ENCODE measurements at places on chromosomes 2 and 18.
A peak's percentile ranks its signal among the peaks of the same experiment; 100 is the strongest.

DNA sequence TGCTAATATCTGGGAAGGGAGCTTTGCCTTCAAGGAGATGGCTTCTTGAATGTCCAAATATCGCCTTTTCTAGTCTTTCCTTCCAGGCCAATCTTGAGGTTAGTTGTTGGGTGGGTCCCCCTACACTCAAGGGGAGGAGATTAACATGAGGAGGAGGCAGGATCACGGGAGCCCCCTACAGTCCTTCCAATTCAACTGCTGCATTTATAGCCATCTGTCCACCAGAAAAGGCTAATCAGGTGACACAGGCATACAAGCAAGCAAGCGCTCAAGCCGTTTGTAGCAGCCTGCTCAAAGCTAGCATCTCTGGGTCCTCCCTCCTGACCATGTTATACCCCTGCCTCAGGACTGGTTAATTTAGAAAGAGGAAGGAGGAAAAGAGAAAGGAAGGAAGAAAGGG lies 87.6 kb downstream of the MRPS9 start:
- DNase-seq: no peak

GRCh38 chr2:43155851-43156411 lies 70.5 kb downstream of the ZFP36L2 start:
- DNase-seq: no peak

- no peak for DNase-seq
These were observed 109.1 kb upstream of the SH3BP4 start for GRCh38 chr2:234842753-234843152.

- no peak for DNase-seq
These were observed 115.5 kb upstream of the ITGA6 start for GRCh38 chr2:172311921-172312345.

DNA sequence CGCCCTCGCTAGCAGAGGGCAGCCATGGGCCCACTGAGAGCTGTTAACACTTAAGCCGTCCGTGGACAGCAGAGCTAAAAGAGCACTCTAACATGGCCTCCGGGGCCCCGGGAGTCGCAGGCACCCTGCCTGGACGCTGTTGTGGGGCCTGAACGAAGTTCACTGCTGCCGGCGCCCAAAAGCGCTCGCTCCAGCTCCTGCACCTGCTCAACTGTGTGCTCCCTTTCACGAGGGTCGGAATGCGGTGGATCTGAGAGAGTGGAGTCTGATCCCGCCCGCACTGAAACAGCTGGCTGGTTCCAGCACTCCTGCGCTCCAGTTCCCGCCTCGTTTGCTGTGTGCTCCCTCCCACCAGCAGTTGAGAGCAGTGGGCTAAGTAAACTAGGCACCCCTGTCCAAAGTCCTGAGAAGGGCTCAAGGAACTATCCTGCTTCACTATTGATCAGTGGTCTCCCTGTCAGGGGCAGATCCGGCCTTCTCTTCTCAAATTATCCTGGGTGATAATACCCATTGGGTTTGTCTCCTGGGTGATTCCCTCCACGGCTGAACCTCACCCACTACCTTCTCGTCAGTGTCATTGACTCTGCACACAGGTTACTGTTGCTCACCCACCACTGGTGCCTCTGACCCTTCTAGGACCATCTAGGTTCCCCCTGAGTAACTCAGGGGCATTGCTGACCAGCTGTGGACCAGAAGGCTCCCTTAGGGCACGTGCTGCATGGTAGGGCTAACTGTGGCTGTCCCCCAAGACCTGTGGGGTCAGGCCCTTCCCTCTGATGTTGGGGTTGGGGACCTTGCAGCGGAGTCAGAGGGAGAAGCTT lies 23.5 kb downstream of the B3GNT7 start:
- no peak for DNase-seq

GRCh38 chr2:17753803-17754663 lies at the start of the genes GEN1 and SMC6:
GEN1 (plus strand) TSS chr2:17754138; CDS start chr2:17759944, 5,806 bp downstream.
SMC6 (minus strand) TSS chr2:17753810; CDS start chr2:17745946, 7,864 bp downstream.
- peak; percentile 95 for DNase-seq

GRCh38 chr2:43818761-43819160 lies 19.9 kb downstream of the ABCG5 start:
- DNase-seq: no peak

GRCh38 chr2:59733567-59733930 lies 819.9 kb downstream of the BCL11A start:
- no peak for DNase-seq

- DNase-seq: no peak
These were observed 4.9 kb downstream of the ASAP2 start for GRCh38 chr2:9211496-9211895.

DNA sequence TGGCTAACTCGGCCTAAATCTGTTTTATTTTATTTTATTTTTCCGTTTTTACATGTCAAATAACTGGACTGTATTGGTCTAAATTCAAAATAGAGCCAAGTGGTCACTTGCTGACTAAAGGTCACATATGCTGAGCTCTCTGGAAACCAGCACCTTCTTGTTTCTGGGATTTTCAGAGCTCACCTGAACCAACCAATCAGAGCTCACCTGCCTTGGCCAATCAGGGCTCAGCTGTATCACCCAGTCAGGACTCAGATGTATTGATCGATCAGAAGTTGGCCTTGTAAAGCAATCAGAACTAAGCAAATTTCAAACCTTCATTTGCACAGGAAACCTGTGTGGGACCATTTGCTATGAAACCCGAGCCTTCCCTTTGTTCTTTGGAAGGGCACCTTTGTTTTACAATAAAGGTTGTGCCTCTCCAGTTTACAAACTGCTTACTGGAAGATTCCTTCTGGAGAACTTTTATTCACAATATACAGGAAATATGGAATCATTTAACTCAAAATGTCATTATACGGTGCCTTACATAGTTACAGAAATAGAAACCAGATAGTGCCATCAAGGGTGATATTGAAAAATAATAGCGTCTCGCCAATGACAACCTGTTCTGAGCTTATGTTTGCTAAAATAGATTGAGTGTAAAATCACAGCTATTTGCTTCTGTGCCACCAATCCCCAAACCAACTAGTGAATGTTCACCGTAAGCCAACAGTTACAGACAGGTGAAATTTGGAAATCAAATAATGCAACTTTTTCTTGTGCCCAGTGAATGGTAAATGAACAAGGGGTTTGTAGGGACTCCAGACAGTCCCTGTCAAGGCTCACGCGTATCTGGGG lies 17.3 kb upstream of the PSD4 start:
- DNase-seq: no peak

GRCh38 chr18:73514449-73514848 lies 633.2 kb downstream of the FBXO15 start:
- no peak for DNase-seq

DNA sequence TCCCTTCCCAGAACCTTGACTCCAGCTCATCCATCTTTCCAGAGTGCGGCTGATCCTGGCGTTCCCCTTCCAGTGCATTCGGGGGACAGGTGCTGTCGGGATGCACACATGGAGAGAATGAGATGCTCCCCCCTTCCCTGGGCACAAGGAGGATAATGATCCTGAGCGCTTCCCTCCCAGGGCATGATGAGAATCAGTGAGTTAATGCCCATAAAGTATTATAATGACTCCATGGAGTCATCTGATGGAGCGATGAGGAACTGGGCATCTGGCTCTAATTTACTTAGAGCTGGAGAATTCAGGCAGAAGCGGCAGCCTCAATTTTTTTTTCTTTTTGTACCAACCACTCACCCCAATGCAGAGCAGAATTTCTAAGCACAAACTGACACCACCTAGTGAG lies 79.6 kb upstream of the SKOR2 start:
- no peak for DNase-seq

DNA sequence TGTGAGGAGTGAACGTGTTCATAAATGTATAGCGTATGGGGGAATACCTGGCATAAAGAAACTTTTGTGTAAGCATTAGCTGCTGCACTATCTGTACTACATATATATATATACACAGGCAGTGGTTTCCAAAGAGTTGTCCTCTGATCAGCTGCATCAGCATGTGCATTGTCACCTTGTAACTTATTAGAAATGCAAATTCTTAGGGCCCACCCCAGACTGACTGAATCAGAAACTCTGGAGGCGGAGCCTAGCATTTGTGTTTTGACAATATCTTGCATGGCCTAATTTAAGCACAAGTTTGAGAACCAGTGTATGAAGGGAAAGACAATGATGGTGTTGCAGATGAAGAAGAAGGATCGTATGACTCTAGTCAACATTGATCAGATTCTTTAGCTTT lies 299.5 kb downstream of the CCDC102B start:
- no peak for DNase-seq

DNA sequence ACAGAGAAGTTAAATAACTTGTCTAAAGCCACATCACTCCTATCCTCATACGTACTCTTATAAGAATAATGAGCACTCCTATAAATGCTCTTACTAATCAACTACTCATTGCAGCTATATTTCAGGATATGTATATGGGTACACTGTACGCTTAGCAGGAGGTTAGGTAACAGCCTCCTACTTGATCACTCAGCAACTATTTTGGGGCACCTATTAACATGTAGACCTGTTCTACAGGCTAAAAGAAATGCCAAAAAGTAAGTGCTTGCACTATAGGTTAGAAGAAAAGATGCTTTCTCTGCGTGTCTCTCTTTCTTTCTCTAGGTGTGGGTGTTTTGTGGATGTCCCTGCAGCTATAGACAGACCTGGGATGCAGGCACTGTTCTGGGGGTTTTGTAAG lies 83.1 kb downstream of the TMEM182 start:
- no peak for DNase-seq

DNA sequence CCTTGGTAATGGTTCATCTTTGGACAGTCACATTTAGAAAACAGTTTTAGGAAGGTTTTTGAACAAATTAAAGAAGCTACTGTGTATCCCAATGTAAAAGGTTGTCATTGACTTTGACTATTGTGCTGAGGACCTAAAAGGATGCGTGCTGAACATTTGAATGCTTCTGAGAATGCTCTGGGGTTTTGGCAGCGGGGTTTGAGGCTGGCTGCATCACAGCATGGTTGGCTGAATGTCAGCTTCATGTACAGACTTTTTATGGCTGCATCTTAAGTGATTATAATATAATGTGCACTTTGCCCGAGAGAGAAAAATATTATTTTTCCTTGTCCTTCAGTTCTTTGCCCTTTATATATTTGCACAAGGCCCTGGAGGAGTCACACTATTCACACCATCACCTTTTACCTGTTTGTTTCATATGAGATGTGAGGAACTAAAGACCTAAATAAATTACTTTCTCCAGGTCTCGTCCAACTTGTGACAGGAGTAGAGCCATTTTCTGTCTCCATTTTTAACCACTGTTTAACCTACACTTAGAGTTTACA lies 125.9 kb downstream of the CCDC85A start:
- DNase-seq: no peak

DNA sequence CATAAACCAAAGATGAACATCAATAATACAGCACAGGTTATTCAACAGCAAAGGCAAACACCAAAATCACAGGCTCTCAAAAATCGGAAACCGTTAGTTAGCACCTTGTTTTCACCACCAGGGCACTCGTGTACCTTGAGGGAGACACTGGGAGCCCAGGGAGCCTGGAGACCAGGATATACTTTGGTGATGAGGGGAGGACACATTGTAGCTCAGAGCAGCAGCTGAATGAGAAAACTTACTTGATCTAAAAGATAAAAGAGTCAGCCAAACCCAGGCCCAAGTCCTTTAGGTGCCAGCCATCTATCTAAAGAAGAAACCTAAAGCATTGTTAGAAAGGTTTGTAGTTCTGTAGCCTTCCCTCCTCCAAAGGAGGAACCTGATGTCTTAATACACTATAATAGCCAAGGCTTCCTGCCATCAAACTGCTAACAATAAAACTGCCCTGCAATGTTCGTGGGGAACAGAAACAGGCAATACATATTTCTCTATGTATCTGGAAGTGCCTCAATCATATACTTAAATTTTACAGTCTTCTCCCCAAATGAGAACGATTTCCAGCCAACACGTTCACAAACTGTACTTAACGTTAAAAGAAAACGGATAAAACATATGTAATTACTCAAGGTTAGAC lies 19.3 kb downstream of the BCL11A start:
- no peak for DNase-seq

- peak; percentile 91 for DNase-seq
These were observed 17.4 kb upstream of the HAAO start for GRCh38 chr2:42809819-42810120.

- peak; percentile 71 for DNase-seq
These were observed 15.6 kb upstream of the RMND5A start for GRCh38 chr2:86704459-86704971.

DNA sequence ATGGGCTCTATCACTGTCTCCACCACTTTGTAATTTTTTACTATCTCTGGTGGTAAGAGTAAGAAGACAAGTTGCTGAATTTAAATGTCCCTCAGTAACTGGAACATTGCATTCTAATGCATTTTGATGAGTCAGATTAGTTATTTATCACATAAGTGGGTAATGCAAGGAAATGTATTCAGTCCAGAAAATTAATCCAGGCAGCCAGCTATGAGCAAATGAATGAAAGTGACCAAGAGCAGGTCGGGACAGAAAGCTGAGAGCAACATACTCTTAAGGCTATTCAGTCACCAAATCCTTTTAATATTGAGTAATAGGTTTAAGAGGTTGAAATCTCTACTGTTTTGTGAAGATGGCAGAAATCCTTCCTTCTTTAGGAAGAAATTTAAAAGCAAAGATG lies 265.5 kb upstream of the PARD3B start:
- no peak for DNase-seq

DNA sequence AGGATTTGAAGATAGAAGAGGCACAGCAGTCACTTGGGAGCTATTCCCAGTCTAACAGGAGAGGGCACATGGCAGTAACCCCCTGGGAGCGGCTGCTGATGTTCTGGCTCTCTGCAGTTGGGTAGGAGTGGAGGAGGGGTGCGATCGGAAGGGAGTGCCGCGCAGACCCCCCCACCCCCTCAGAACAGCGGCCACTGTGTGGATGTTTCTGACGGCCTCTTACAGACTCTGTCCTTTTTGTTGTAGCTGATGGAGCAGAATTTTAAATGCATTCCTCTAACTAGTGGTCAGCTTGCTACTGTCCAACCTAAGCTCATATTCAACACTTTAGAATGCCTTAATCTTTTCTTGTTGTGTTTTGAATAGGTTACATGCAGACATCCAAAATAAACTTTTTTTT lies 127.9 kb downstream of the AGAP1 start:
- no peak for DNase-seq

GRCh38 chr2:49255409-49255971 lies 101.2 kb upstream of the FSHR start:
- DNase-seq: no peak

DNA sequence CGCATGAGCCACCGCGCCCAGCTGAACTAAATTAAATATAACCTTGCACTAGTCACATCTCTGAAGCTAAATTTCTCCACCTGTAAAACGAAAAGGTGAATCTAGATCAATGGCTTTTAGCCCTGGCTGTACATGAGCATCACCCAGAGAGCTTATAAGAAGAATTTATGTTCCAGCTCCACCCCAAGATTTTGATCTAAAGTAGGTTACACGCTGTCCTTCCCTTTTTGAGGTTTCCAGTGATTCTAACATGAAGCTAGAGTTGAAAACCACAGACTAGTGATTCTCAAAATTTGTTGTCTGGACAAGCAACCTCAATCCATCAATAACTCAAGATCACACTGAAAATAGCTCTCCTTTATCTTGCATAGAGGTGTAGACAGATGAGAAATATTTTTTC lies 208.8 kb upstream of the CRIM1 start:
- no peak for DNase-seq

DNA sequence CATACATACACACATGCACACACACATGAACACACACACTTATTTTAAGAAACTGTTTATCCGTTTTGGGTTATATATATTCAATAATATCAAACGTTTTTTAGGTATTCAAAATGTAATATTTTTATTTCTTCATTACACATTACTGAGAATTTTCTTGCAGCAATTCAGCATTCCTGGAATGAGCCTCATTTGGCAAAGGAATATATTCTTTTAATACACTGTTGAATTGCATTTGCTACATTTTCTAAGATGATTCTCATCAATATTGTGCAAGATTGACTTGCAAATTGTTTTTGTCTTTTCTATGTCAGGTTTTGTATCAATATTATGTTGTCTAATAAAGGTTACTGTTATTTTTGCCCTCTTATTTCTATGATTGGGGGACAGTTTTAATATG lies 276.1 kb upstream of the CYP26B1 start:
- no peak for DNase-seq
